ENCODE measurements at places on chromosomes 16 and 17.
A peak's percentile ranks its signal among the peaks of the same experiment; 100 is the strongest.

- no peak for DNase-seq
Observed at GRCh38 chr17:50072130-50072529, 16.2 kb downstream of the ITGA3 start.

DNA sequence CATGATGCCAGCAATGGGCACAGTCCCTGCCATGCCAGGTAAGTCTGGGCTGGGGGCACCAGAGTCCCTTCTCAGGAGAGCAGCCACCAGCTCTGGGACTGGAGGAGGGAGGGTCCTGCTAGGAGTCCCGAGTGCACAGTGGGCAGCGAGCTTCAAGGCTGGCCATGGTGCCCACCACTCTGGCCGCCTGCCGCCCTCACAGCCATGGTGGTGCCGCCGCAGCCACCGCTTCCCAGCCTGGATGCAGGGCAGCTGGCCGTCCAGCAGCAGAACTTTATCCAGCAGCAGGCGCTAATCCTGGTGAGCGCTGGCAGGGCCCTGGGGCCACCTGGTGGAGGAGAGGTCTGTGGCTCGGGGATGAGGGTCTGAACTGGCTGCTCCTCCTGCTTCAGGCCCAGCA, 17.9 kb upstream of the SMIM5 start:
- DNase-seq: no peak

GRCh38 chr17:82950525-82951102, 110.8 kb upstream of the ZNF750 start:
- DNase-seq: no peak

- DNase-seq: no peak
Observed at GRCh38 chr17:45757431-45758218, 26.5 kb upstream of the CRHR1 start.

GRCh38 chr17:57261084-57261461, 4.8 kb downstream of the MSI2 start:
- no peak for DNase-seq

- no peak for DNase-seq
Observed at GRCh38 chr17:38564869-38565268, 40.9 kb downstream of the SRCIN1 start.

- peak; percentile 42 for DNase-seq
Observed at GRCh38 chr16:55491691-55492090, 12.7 kb downstream of the MMP2 start.

- DNase-seq: peak; percentile 67
Observed at GRCh38 chr17:31095236-31096105, 694 bp downstream of the NF1 start.

Measured in left lobe of liver (tissue), 2 donors.